ENCODE measurements at places on chromosomes 5 and 9.
A peak's percentile ranks its signal among the peaks of the same experiment; 100 is the strongest.

DNA sequence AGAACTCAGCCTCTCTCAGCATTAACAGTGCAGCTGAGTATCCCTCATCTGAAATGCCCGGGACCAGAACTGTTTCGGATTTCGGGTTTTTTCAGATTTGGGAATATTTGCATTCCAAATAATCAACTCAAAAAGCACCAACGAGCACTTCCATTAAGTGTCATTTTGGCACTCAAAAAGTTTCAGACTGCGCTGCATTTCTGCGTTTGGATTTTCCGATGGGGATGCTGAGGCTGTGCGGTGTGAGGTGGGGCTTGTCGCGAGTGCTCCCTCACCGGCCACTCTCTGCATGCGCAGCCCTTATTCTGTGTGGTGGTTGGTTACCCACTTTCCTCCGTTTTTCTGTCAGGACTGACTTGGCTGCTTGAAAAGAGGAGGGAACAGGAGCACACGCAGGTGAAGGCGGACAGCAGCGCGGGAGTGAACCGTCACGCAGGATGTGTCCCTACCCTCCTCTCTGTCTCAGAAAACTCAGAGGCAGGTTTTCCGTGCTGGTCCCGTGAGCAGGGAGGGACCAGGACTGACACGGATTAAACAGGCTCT lies 8.4 kb downstream of the UBAC1 start:
- no peak for DNase-seq

GRCh38 chr5:100479079-100479688 lies 56.0 kb upstream of the FAM174A start:
- no peak for DNase-seq

- DNase-seq = no peak
Measured at GRCh38 chr5:151039665-151040064, 19.3 kb downstream of the GPX3 start.

DNA sequence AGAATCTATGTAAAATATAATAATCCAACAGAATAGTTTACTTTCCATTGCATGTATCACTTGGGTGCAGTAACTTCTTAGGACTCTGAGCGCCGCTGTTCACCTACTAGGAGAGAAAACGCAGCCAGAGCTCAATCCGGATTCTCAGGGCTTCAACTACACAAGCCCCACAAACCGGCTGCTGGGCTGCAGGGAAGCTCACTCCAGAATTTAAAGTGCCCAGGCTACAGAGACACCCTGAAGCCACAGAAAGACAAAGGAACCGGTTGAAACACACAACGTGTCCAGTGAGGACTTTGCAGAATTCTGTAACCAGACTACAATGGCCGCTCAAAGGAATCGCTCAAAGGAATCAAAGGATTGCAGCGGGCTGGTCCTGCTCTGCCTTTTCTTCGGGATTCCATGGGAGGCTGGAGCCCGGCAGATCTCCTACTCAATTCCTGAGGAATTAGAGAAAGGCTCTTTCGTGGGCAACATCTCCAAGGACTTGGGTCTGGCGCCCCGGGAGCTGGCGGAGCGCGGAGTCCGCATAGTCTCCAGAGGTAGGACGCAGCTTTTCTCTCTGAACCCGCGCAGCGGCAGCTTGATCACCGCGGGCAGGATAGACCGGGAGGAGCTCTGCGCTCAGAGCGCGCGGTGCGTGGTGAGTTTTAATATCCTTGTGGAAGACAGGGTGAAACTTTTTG lies at the start of gene PCDHGA10:
Gene PCDHGA10 (plus strand): TSS at position 134 of the 686 bp plus-strand sequence. CDS start 189 bp downstream, at position 323.
- no peak for DNase-seq

DNA sequence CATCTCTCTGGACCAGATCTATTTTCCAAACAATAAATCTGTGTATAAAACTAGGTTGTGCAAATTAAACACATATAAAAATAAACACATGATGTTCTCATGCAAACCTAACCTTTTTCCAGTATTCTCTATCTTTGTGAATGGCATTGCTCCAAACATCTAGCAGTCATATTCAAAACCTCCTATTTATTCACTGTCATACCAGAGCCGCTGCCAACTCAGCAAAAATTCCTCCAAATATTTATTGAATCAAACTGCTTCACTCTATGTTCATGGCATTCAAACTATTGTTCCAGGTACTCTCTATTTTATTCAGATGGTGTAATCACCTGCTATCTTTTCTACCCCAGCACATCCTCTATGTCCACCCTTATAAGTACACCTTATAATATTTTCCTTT lies 652.1 kb upstream of the RIOK2 start:
- DNase-seq = no peak

- DNase-seq = no peak
Measured at GRCh38 chr5:151424892-151425523, 22.4 kb upstream of the SLC36A1 start.

GRCh38 chr5:56585999-56586691 lies 229.2 kb upstream of the MAP3K1 start:
- DNase-seq = peak; percentile 33

DNA sequence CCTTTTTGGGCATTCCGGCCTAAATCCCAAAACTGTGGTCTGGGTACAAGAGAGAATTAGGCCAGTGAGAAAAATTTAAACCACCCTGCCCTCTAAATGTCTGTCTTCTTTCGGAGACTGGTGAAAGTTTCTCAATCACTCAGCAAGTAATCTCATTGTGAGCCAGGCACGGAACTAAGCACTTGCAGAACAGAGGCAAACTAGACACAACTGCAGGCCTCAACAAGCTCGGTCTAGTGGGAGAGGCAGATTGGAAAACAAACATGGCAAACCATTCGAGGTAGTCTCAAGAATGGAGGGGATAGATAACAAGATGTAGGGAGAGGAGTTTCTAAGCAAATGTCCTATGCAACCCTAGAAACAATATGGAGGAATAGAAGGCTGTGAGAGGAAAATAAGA lies 8.9 kb upstream of the C5orf58 start:
- no peak for DNase-seq

- DNase-seq = no peak
Measured at GRCh38 chr9:100652850-100653249, 75.0 kb downstream of the CAVIN4 start.

DNA sequence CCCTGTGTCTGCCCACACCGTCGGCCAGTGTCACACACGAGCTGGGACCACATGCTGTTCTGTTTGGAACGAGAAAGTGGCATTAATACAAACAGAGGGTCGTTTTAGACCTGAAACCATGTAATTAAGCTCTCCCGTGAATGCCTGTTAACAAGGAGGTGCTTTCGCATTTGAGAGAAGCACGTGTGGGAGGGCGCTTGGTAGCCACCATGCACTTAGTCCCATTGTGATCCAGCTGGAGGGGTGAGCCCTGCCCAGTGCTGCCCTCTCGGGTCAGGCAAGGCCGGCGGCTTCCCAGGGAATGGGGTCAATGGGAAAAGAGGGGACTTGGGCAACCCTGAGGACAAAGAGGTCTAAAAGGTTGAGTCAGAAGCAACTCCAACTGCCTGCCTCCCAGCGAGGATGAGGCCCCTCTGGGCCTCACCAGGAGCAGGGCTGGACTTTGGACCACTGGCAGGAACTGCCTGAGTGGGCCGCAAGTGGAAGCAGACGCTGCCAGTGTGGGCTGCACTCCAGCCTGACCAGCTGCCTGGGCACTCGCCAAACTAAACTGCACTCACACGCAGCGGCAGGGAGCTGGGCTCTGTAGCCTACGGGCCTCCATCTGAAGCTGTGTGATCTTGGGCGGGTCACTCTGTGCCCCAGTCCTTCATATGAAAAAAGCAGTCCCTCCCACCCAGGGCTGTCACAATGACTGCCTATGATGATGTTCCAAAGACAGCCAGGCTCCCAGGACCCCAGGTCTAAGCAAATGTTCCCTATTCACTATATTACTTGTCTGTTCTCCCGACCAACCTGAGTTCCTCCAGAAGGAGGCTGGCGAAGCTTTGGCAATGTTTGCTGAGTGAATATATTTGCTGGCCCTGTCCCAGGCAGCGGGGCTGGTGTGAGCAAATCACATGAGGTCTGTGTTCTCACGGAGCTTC lies 195.7 kb downstream of the CDK5RAP2 start:
- no peak for DNase-seq

- no peak for DNase-seq
Measured at GRCh38 chr5:132485641-132486317, 4.8 kb downstream of the IRF1 start.

DNA sequence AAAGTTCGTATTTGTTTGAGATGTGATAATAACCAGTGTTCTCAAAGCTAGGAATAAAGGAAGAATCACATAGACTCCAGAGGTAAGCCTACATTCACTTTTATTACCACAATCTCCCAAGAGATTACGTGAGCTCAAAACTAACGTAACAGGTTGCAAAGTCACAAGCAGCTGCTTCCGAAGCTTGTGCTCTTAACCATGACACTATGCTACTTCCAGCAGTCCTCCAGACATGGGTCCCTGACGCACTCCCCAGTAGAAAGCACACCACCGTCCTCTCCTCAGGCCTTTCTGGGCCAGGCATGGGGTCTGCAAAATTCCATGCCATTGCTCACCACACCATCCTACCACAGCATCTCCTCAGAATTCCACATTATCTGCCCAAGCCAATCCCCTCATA lies 84.6 kb downstream of the PAX5 start:
- DNase-seq = no peak

DNA sequence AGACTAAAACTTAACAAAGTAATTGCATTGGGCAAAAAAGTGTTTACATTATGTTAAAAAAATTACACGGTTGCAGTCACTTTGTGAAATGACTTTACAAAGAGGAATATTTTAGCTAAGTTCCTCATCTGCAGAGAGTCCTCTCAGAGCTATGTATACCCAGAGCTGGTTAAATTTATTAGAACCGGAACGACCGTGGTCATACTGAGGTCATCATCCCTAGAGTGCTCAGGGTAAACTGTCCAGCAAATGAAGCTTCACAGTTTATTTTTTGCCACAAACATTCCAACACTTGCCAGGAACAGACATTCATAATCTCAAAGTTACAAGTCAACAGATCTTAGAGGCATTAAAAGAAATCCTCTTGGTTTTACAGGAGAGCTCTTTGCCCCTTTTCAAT lies 897 bp downstream of the ROPN1L start:
- DNase-seq = no peak

DNA sequence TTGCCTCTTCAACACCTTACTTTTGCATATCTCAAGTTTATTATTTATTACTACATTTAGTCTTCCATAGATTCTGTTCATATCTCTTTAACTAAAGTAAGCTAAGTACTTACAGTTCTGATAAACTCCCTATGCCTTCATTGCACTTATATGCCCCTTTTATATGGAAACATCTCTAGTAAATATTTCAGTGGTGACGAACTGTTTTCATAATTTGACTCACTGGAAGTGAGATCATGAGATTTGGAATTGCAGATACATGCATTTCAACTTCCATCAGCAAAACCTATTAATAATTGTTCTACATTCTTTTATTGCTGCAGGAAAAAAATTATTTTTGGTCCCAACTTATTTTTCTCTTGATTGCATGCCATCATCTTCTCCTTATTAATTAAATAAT lies 263.5 kb downstream of the CD180 start:
- no peak for DNase-seq

DNA sequence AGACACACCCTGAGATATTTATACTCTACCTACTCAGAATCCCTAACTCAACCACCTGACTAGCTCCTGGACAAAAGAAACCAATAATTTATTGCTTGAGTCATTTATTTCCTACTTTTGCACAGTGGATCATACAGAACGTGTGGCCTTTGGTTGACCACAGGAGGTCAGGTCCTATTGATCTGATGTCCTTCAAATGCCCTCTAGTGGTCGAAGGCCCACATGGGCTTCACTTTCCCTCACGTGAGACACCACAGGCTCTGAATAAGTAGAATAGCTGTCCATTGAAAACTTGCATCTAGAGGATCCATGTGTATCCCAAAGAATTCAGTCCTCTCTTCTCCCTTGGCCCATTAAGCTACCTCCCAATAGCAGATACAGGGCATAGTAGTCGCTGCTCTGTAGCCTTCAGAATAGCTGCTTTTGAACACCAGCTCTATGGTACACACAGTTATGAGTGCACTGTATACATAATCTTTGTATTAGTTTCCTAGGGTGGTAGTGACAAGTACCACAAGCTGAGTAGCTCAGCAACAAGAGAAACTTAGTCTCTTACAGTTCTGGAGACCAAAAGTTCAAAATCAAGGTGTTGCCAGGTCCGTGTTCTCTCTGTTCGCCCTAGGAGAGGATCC lies 177.6 kb upstream of the SMARCA2 start:
- DNase-seq = no peak

- DNase-seq = no peak
Measured at GRCh38 chr5:102375876-102376275, 79.8 kb upstream of the SLCO4C1 start.

- DNase-seq = no peak
Measured at GRCh38 chr9:98375138-98375726, 119.8 kb upstream of the TBC1D2 start.

GRCh38 chr9:86303316-86303975 lies 21.1 kb upstream of the ISCA1 start:
- DNase-seq = no peak

- DNase-seq = no peak
Measured at GRCh38 chr9:96867079-96867804, 12.9 kb upstream of the ZNF782 start.

DNA sequence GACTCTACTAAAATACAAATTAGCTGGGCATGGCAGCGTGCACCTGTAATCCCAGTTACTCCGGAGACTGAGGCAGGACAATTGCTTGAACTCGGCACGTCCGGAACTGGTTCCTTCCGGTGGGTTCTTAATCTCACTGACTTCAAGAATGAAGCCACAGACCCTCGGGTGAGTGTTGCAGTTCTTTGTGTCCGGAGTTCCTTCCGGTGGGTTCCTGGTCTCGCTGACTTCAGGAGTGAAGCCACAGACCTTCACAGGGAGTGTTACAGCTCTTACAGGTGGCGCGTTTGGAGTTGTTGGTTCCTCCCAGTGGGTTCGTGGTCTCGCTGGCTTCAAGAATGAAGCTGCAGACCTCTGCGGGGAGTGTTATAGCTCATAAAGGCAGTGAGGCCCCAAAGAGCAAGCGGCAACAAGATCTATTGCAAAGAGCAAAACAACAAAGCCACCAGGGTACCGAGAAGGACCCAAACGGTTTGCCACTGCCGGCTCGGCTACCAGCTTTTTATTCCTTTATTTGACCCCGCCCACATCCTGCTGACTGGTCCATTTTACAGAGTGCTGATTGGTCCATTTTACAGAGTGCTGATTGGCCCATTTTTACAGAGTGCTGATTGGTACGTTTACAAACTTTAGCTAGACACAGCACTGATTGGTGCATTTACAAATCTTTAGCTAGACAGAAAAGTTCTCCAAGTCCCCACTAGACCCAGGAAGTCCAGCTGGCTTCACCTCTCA lies 28.6 kb upstream of the SLC6A19 start:
- DNase-seq = no peak

- no peak for DNase-seq
Measured at GRCh38 chr5:52786391-52786790, 1.3 kb upstream of the ITGA1 start.

DNA sequence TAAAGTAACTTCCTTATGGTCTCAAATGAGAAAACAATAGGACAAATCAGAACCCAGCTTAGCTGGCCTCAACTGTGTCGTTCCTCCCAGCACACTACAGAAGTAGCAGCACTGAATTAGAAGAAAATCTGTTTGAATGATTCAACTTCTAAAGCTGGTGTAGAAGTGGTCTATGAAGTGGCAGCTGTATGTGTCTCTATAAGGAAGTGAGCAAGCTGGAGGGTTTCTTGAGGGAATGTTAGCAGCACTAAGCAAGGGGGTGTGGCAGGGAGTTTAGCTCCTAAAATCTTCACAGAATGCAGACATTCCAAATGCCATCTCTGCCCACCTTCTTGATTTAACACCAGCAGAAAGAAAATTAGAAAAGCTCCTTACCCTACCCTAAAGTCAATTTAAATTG lies 4.1 kb downstream of the KLF9 start:
- no peak for DNase-seq
